Bone marrow (tissue), 2 donors: ENCODE measurements at places on chromosomes 13 and 19.
A peak's percentile ranks its signal among the peaks of the same experiment; 100 is the strongest.

GRCh38 chr13:34066344-34066743 is 248.4 kb downstream of the RFC3 start:
- no peak for DNase-seq

DNA sequence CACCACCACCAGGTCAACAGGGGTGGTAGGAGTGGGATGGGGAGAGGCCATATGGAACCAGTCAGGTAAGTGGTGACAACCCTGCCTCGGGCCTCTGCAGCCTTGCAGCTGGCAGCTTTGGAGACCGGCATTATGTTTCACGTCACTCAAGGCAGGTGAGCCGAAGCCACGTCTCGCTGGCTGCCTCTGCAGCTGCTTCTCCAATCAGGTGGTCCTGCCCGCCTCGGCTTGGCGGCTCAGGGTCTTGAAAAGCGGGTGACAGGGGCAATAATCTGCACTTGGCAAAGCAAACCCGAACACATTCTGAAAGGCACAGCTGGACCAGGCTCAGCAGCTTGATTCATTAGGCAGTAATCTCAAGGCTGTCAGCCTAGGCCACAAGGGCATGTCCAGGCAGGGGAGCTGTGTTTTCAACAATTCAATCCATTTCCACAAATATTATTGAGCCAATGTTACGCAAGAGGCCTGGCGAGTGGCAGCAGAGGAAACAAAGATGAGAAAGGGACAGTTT is 77.4 kb upstream of the PCDH8 start:
- no peak for DNase-seq

- DNase-seq: no peak
Measured at GRCh38 chr19:18504886-18505610, 16.8 kb downstream of the ELL start.

- DNase-seq: no peak
Measured at GRCh38 chr19:23913931-23914330, 755 bp upstream of the ZNF726 start.

GRCh38 chr13:44507639-44508038 is 68.5 kb downstream of the TSC22D1 start:
- DNase-seq: no peak

DNA sequence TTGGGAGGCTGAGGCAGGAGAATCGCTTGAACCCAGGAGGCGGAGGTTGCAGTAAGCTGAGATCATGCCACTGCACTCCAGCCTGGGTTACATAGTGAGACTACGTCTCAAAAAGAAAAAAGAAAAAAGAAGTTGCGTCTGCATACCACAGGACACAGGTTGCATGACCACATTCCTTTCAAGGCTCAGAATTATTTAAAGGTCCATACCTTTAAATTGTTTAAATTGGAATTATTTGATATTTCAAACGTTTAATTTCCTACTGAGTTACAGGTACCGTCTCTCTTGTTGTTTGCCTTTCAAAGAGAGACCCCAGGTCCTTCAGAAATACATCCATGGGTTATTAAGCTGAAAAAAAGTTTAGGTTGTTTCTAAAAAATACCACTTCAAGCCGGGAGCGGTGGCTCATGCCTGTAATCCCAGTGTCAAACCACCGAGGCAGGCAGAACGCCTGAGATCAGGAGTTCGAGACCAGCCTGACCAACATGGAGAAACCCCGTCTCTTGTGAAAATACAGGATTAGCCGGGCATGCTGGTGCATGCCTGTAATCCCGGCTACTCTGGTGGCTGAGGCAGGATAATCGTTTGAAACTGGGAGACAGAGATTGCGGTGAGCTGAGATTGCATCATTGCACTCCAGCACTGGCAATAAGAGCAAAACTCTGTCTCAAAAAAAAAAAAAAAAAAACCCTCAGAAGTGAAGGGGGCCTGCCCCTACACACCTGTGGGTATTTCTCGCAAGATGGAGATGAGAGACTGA is 18.6 kb downstream of the ZNF816 start:
- no peak for DNase-seq

GRCh38 chr13:85379433-85379832 is 419.8 kb downstream of the SLITRK6 start:
- DNase-seq: no peak

GRCh38 chr13:54841682-54842081 is 1813.1 kb downstream of the OLFM4 start:
- DNase-seq: no peak

GRCh38 chr13:112066624-112067004 is 335 bp upstream of the SOX1 start:
- no peak for DNase-seq

DNA sequence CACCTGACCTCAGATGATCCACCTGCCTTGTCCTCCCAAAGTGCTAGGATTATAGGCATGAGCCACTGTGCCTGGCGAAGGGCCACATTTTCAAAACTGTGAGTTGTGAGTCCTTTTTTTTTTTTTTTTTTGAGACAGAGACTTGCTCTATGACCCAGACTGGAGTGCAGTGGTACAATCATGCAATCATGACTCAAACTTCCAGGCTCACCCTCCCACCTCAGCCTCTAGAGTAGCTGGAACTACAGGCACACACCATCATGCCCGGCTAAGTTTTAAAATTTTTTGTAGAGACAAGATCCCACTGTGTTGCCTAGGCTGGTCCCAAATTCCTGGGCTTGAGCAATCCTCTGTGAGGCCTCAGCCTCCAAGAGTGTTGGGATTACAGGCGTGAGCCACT is 3.8 kb upstream of the MYPOP start:
- DNase-seq: no peak

- no peak for DNase-seq
Measured at GRCh38 chr19:30076751-30077670, 135.0 kb downstream of the URI1 start.

DNA sequence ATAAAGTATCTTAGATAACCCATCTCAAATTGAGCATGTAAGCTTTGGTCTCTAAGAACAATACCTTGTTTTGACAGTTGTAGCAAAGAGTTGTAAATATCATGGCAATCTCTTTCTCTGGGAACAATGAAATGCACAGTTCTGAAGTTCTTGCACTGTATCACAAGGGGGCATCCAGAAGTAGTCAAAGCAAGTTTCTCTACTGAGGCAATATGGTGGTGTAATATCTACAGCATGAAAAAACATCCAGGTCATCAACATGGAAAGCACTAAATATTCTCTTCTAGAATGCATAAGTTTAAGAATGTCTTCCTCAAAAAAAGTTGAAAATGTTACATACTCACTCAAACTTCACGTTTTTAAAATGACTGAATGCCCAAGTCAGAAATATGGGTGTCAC is 19.6 kb downstream of the MTMR6 start:
- no peak for DNase-seq

GRCh38 chr13:80572923-80573316 is 232.0 kb upstream of the SPRY2 start:
- DNase-seq: no peak

- no peak for DNase-seq
Measured at GRCh38 chr19:19098703-19099632, 35.2 kb downstream of the SLC25A42 start.

DNA sequence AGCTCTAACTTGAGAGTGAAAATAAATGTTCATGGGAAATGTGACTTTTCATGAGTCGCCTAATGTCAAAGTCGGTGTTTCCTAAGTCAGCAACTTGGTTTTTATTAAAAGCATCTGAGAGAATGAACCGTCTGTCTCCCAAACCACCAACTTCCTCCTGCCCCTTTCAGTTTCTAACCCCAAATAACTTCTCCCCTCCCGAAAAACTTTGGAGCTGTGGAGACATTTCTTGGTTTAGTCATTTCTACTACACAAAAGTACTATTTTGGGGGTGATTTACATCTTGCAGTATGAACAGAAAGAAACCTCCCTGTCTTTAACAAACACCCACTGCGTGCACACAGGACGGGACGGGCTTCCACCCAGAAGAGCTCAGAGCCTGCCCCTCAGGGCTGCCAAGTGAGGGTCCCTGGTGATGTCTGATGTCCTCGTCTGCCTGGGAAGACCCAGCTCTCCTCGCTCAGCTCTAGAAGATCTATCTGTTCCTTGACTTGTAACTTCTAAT is 65.0 kb downstream of the RASA3 start:
- no peak for DNase-seq

DNA sequence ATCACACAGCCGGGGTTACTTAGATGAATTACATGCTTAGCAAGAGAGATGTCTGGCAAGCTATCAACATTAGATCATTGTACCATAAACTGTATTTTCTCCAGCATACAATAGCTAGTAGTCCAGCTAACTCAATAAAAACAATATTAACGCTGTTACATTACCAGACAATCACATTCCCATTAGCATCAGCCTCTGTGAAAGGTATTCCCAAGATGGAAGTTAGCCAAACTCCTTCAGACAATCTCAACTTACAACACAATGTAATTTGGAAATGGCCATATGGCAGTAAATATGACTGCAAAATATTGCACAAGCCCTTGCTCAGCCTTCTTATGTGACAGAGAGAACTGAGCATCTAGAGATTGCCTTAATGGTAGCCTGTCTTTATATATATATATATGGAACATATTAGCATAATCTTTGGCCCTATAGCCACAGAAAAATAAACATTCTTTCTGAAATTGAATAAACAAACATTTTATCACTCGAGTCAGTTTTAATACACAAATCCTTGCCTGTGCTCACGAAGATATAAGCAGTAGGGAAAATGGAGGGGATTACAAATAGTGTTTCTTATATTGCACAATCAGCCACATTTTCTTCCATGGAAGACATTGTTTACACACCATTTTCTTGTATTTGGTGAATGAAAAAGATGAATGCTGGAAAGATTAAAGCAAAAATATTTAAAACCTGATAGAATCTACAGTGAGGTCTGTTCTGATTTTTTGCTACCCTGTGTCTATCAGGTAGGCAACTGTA is 1060.5 kb downstream of the DIAPH3 start:
- no peak for DNase-seq

DNA sequence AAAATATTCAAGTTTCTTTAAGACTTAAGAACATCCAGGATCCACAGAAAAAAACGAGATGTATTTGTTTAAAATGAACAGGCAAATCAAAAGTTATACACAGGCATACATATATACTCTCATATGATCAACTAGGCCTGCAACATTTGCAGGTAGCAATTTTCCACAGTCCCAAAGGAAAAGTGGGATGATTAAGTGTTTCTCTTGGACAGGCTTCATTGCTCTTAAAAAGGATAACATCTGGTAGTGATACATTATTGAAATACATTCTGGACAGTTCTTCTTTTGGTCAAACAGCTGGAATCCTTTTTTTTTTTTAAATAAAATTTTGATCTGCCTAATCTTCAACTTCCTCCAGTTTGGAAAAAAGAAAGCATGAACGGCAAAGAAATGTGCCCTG is 114.8 kb upstream of the TDRD3 start:
- no peak for DNase-seq

DNA sequence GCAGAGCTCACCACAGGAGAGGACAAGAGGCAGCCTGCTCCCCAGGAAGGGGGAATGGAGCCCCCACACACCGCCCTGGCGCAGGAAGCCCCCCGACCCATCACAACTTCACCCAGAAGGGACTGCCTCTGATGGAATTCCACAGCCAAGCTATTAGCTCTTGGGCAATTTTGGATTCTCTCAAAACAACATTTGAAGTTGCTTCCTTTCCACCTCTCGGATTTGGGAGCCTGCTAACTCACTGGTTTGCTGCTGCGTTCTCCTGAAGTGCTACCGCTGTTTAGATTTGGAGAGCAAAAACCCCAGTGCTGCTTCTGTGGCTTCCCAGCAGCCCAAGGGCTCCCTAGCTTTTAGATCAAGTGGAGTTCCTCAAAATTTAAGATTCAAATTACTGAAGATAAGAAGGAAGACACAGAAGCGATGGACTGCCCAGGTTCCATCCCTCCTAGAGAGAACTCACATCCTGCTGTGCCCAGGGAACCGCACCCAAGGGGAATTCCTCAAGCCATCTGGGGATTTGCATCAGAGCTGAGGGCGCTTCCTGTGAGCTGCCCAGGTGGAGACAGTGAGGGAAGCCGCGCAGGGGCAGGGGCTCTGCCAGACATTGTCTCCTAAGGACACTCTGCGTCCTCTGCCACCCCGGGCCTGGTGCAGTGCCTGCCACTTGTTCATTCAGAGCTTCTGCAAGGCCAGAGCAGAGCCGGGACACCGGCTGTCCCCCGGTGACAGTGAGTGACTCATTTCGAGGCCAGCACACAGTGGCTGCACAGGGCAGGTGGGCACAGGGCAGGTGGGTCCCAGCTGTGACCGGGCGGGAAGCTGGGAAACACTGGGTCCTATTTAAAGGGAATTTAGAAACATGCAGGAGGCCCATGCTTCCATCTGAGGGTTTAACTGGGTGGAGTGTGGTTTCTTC is 45.5 kb downstream of the COL4A1 start:
- no peak for DNase-seq

- no peak for DNase-seq
Measured at GRCh38 chr19:1410136-1410786, 2.9 kb downstream of the DAZAP1 start.

DNA sequence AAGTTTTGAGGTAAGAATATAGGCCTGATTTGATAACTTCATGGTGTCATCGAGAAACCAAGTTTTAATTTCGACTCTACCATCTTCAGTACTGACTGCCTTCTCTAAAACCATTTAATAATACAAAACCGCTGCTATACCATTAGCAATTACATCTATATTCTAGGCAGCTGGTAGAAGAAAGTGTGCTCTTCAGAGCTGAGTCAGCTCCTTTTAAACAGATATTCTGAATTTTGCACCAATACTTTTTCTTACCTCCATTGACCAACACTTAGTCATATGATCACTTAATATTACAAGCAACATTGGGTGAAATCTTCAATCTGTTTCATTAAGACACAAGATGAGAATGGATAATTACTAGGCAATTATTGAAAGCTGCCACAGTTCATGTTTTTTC is 1667.8 kb downstream of the PCDH9 start:
- DNase-seq: no peak

DNA sequence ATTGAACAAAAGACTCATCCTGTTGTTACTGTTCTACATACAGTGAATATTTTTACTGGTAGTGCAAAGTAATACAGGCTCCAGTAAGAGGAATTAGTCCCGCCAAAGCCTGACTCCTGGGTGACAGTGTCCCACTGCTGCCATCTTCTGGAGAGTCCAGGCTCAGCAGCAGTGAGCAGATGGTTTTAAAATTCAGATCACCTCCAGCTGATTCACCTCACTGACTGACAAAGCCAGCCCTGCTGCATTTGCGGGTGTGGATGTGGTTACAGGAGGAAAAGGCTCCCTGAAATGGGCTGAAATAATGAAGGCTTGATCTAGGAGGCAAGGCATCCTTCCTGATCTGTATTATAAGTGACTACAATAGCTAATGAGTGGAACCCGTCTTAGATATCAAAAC is 18.3 kb downstream of the PABPC3 start:
- peak; percentile 15 for DNase-seq

DNA sequence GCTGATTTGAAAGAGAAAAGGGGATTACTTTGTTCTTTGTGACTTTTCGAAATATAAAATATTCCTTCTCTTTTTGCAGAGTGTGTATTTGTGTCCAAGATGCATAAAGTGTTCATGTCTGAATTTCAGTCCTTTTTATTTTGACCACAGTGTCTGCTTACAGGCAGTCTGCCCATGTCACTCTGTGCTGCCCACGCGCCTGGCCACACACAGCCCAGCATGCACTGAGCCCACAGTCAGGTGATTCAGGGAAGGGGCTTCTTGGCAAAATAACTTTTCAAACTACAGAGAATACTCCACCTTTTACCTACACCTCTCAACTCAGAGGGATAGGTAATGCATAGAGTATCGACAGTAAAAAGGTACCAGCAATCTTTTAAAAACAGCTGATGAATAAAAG is 142.5 kb upstream of the TRPC4 start:
- DNase-seq: no peak

- DNase-seq: no peak
Measured at GRCh38 chr19:11437955-11438354, 2.5 kb downstream of the PRKCSH start.
